ENCODE measurements at places on chromosomes 1 and 21.
A peak's percentile ranks its signal among the peaks of the same experiment; 100 is the strongest.

- DNase-seq = no peak
Observed at GRCh38 chr1:11158291-11158690, 30.9 kb upstream of the ANGPTL7 start.

DNA sequence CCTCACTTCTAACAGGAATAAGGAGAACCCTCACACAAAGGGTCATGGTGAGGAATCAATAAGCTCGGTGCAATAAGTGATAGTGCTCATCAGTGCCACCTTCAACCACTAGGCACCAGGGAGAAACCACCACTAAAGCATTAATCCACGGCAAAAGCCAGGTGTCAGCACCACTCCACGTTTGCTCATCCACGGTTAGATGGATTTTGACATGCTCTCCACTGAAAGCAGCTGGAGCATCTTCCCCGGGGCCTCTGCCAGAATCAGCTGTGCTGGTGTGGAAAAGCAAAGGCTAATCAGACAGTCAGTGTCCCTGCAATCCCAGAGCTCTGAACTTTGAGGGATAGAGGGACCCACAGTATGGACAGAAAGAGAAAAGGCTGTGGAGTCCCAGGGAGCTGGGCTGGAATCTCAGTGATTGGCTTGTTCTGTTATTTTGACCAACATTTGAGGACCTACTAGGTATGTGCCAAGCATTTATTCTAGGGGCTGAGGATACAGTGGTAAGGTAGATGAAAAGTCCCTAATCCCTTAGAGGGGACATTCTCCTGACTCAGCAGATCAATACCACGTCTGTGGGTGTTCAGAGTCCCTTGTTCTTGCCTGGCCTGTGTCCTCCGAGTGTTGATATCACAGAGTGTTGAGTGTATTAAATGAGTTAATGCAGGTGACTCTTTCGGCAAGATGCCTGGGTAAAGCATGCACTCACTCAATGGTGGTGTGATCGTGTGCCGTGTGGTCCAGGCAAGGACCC is 41.3 kb downstream of the FHAD1 start:
- DNase-seq = no peak

DNA sequence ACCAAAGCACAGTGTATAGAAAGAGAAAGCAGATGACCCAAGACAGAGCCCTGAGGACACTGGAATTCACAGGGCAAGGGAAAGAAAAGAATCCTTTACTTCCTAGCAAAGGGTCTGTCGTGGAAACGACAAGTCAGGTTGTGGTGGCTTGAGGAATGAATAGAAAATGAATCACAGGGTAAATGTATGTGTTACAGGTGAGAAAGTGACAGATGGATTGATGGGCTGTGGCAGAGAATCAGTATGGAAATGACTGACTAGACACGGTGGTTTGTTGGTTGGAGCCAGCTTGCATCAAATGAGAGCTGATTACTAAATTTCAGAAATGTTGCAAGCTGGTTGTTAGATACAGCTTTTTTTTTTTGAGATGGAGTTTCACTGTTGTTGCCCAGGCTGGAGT is 46.9 kb downstream of the PTP4A2 start:
- no peak for DNase-seq

GRCh38 chr1:180425952-180426351 is 76.4 kb downstream of the ACBD6 start:
- no peak for DNase-seq

DNA sequence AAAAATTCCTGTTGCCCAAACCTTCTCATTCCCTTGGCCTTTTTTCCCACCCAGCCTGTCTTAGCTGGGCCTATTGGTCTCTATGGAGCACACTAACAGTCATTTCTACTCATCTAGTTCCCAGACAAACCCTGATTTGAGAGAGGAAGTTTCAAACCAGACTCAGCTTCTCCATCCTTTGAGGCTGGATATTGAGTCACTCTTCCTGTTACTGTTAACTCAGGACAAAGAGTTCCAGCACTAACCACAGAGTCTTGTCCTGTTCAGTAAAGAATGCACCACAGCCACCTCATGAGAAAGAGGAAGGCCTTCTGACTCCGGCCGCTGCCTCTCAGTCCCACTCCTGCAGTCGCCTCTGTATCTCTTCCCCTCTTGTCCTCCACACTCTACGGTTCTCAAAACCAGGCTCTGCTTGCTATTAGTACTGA is 137.8 kb downstream of the PTPRC start:
- no peak for DNase-seq

- DNase-seq = no peak
Observed at GRCh38 chr1:168976267-168976666, 130.2 kb upstream of the ATP1B1 start.

DNA sequence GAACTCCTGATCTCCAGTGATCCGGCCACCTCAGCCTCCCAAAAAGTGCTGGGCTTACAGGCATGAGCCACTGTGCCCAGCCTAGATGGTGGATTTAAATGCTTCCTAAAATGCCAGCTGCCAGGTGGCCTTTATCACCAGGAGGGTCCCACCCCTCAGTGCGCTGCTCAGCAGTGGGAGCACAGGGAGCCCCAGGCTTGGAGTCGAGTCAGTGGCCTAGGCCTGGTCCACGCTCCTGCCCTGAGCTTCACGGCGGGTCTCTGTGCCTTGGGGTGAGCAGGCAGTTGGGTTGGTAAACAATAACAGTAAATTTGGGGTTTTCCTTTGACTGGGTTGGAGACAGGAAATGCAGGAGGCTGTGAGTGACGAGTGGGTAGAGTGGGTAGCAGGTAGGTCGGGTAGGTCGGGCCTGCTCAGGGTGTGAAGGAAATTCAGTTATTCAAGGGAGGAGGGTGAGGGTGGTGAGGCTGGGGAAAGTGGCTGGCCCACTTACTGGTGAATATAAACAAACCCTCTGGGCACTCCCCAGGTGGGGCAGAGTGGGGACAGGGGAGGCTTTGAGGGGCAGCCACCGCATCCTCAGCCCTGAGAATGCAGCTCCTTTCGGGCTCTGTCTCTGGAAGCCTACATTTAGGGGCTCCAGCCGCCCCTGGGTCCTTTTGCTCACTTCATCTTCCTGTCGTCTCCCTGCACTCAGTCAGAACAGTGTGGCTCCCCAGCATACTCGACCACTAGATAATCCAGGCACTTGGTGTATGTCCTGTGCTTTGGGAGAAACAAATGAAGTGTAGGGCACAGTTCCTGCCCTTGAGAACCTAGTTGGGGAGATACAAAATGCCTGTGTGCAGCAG is 33.5 kb upstream of the IL19 start:
- DNase-seq = peak; percentile 33

DNA sequence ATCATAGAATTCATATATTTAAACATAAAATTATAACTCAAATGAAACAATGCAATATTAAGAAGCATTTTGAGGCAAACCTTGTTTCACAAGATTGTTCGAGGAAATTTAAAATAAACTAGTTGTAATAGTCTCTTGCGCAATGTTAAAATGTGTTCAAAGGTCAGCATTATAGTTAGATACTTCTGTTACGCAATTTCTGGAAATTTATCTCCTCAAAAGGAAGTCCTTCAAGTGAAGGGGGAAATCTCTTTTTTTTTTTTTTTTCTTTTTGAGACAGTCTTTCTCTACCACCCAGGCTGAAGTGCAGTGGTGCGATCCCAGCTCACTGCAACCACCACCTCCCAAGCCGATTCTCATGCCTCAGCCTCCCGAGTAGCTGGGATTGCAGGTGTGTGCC is 52.1 kb downstream of the FMO4 start:
- DNase-seq = no peak

DNA sequence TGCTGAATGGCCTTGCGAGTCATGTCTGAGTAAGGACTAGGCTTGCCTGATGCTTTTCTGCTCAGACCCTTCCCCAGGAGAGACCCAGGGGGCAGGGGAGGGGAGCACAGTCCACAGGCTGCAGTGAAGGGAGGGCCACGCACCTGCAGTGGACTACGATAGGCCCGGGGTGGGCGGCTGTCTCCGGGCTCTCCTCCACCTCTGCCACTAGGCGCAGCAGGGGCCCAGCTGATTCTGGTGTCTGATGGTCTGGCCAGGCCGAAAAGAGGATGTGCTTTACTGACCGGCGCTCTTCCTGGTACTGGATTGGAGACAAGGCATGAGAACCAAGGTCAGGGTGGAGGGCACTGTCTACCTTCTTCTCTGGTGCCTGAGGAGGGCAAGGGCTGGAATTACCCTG is 7.9 kb upstream of the ARL8A start:
- DNase-seq = no peak

GRCh38 chr1:215568299-215568692 is 1.2 kb downstream of the KCTD3 start:
- no peak for DNase-seq

DNA sequence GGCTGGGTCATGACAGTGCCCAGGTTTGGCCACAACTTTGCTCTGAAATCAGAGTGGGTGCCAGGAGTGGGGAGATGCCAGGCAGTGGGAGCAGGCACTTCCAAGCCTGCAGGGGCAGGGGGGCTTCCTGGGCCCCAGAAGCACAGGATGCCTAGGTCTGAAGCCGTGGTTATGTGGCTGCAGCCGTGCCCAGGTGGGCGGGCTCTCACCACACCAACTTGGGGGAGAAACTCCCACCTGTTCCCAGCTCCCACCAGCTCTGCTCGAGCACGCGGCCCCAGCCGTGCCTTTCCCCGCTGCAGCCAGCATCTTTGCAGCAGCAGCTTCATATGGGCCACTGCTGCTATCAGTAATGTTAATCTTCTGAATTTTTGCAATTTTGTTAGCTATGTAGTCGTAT is 331.4 kb downstream of the USP25 start:
- no peak for DNase-seq

DNA sequence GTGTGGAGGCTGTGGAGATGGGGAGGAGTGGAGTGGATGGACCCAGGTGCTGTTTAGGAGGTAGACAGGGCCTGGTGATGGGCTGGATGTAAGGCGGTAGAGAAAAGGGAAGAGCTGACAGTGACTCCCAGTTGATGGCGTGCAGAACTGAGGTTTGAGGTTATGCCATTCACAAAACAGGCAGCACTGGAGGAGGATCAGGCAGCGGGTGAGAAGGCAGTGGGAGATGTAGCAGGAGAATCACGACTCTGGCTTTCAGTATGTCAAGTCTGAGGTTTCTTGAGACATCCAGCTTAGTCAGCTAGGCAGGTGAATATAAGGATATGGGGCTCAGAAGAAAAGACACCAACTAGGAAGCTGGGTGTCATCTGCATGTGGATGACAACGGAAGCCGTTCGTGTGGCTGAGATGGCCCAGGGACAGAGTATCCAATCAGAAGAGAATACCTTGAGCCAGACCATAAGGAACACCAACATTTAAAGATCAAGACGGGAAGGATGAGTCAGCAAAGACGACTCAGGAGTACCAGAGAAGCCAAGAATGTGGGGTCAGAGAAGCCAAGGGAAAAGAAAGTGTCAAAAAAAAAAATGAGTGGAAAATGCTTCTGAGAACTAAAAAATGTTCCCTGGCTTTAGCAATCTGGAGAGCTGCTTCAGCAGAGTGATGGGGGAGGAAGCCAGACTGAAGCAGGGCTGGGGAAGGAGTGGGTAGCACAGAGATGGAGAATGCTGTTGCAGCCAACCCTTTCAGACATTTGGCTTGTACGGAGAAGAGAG is 15.2 kb downstream of the LRRN2 start:
- no peak for DNase-seq

- no peak for DNase-seq
Observed at GRCh38 chr1:93552741-93553455, 105.0 kb downstream of the FNBP1L start.

GRCh38 chr1:227894831-227895451 is 52.8 kb downstream of the WNT9A start:
- no peak for DNase-seq

DNA sequence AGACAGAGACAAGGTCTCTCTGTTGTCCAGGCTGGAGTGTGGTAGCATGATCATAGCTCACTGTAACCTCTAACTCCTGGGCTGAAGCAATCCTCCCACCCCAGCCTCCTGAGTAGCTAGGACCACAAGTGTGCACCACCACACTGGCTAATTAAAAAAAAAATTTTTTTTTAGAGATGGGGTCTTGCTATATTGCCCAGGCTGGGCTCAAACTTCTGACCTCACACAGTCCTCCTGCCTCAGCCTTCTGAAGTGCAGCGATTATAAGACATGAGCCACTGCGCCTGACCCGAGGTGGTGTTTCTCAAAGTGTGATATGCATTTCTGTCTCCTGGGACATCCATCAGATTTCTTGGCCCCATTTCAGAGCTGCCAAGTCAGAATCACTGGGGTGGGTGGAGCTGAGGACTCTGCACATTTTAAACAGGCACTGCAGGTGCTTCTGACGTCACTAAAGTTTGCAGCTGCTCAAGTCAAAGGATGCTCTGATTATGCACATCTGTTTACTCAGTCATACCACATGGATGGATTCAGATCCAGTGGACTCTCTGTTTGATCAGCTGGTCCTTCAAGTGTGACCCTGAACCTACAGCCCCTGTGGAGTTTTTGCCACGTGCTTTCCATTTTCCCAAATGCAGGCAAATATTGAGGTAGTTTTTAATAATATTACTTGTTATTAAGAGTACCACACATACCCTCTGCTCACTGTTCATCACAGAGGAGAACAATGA is 21.4 kb downstream of the TGFB2 start:
- no peak for DNase-seq

DNA sequence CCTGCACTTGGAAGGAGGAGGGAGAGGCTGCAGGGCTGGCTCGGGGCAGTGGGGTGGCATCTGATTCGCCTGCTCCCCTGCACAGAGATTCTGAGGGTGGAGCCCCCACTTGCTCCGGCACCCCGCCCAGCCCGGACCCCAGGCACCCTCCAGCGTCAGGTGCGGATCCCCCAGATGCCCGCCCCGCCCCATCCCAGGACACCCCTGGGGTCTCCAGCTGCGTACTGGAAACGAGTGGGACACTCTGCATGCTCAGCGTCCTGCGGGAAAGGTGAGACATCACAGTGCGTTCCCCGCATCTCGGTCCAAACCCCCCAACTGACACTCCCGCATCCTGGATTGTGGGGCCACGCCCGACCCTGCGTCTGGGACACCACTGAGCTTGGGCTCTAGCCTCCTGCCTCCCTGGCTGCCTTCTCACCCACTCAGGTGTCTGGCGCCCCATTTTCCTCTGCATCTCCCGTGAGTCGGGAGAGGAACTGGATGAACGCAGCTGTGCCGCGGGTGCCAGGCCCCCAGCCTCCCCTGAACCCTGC is 7.9 kb downstream of the ADAMTSL4 start:
- no peak for DNase-seq

DNA sequence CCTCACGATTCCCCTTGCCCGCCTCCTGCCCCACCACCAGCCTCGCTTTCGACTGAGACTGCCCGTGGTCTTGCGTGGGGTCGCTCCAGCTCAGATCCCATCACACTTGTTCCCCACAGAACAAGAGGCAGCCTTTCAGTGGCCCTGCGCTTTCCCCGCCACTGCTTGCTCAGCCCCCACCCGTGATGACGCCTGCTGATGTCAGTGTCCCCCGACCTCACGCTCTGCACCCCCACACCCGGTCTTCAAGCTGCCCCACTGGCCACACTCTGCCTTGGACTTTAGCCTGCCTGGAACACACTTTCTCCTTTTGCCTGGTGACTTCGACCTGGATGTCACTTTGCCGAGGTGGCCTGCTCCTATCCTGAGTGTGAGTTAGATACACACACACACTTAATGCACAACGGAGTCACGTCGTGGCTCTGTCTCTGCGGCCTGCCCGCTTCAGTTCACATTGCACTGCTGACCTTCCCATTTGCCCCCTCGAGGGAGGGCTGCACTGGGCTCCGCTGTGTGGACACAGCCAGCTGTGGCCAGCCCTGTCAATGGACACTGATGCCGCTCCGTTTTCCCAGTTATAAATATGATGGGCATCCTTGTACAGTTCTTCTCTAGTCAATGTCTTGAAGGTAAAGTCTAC is 13.0 kb downstream of the AGPAT3 start:
- no peak for DNase-seq

GRCh38 chr1:201489643-201490261 is 17.2 kb downstream of the CSRP1 start:
- no peak for DNase-seq

- no peak for DNase-seq
Observed at GRCh38 chr1:43936431-43937151, 3.0 kb downstream of the ARTN start.
